ENCODE measurements at places on chromosomes 6 and 20.

- no peak for DNase-seq
Observed at GRCh38 chr20:51495921-51496545, 46.5 kb downstream of the NFATC2 start.

DNA sequence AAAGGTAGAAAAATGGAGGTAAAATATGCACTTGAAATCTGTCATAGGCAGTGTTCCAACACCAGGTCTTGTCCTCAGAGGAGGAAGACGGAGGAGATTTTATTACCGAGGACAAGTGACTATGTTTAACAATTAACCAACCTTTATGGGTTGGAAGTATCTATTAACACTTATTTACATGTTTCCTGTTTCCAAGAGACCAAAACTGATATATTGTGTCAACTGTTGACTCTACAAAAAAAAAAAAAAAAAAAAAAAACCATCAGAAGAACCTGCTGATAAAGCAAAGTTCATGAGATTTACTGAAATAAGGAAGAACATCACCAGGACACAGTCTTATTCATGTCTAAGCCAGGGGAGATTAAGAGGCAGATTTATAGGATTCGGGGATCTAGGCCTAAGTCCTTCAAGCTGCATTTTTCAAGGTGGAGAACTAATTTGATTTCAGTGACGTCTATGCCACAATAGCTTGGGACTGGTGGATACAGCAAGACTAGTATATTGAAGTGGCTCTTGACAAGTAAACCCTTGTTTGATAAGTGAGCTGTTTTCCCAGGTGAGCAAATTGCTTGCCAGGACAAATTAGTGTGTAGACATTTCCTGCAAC lies 126.6 kb upstream of the NAA20 start:
- no peak for DNase-seq

DNA sequence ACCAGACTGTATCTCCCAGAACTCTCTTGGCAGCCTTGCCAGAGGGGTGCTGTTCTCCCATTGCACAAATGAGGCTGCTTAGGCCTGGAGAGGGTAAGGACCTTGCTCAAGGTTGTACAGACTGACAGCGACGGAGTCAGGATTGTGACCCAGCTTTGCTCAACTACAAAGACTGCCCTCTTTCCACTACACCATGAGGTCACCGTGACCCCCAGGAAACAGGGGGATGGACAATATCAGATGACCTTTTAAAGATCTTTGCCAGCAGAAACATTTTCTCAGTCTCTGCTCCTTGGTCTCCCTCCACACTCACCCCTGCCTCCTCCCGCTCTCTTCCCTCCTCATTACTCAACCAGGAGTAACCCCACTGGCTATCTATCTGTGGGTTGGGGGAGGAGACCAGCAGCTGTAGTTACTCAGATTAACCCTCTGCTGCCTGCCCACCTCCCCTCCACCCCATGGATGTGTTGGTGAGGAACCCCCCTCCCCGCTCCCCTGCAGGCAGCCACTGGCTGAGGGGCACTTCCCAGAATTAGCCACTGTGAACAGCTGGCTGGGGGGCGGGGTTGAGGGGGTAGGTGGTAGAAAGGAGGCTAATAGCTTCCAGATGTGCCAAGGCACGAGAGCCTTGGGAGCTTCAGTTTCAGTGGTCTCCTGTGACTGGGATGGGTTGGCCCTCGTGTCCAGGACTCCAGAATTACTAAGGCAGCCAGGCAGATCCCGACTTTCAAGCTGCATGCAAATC lies 26.9 kb upstream of the MRPS18A start:
- DNase-seq = peak; percentile 69

- peak; percentile 92 for DNase-seq
Observed at GRCh38 chr6:33008944-33009861, at the start of gene HLA-DOA. Gene HLA-DOA (minus strand): TSS chr6:33009591.

GRCh38 chr6:100455230-100456124 lies 9.2 kb downstream of the SIM1 start:
- DNase-seq = no peak

DNA sequence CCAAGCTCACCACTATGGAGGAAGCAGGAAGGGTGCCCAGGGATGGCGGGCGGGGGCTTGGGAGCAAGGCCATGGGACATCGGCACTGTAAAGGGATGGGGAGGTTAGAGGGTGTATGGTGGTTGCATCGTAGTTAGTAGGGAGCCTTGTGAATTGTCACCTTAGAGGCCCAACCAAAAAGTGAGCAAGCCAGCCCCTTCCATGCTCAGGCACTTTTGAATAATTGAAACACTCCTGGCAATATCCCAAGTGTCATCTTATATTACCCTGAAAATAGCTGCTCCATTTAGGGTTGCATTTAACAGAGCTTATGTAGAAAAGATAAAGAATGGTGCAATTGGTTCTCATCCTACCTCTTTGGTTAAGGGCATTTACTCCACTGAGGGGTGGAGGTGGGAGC lies 169.2 kb downstream of the SAMD5 start:
- no peak for DNase-seq

DNA sequence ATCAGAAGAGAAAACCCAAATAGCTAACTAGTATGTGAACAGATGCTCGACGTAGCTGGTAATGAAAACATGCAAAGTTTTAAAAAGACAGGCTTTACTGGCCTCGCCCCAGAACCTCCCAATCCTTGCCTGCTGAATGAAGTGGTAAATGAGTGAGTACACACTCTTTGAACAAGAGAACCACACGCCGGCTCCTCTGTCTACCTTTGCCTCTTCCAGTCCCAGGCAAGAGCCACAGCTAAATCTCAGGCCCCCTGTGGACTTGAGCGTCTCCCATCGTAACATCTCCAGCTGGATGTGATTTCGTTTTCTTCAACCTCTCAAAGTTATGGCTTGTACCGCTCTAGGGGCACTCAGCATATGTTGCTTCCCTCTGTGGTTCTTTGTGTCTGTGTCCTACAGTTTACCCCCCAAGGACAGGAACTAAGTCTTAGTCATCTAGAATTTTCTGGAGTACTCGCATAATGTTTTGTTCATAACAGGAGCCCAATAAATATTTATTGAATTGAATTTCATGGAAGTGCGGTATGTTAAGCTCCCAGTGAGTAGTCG lies 153.2 kb upstream of the TAB2 start:
- no peak for DNase-seq

DNA sequence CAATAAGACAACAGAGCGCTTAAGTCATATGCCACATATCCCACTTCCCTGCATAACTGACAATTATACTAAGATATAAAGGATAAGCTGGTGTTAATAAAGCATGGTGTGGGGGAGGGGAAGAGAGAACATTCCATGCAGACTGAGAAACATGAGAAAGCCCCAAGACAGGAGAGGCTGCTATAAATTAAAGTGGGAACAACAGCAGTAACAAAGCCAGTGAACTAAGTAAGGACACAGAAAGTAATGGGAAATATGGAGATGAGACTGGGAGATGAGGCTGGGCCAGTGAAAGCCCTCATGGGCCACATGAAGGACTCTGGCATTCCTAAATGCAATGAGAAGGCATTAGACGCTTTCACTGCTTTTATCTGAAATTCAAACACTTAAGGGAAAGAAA lies 41.3 kb downstream of the SESN1 start:
- no peak for DNase-seq

DNA sequence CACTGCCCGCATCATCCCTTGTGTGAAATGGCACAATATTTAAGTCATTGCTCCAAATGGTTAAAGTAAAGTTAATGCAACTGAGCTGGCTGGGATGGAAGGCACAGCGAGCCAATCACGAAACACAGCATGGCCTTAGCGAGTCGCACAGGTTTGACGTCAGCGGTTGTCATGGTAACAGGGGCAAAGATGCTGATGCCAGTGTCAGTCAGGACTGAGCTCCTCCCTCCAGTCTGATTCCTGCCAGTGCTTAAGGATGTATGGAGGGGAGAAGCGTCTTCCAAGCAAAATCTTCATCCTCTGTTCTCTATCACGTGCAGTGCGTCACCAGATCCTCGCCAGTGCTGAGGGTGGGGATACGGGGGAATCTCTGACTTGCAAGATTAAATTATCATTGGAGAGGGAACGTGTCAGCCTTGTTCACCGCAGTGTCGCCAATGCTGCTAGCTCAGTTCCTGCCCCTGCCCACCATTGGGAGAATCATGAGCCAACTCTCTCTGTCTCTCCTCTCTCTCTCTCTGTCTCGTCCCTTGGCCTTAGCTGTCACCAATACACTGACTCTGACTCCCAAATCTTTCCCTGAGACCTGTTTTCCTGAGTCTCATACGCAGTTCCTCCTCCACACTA lies 24.5 kb downstream of the TSPYL4 start:
- peak; percentile 29 for DNase-seq

GRCh38 chr20:20366876-20367574 lies 879 bp upstream of the INSM1 start:
- DNase-seq = no peak

- DNase-seq = no peak
Observed at GRCh38 chr6:56481957-56482356, 160.7 kb downstream of the DST start.

- DNase-seq = peak; percentile 68
Observed at GRCh38 chr20:31833130-31833930, 12.1 kb downstream of the FOXS1 start.

DNA sequence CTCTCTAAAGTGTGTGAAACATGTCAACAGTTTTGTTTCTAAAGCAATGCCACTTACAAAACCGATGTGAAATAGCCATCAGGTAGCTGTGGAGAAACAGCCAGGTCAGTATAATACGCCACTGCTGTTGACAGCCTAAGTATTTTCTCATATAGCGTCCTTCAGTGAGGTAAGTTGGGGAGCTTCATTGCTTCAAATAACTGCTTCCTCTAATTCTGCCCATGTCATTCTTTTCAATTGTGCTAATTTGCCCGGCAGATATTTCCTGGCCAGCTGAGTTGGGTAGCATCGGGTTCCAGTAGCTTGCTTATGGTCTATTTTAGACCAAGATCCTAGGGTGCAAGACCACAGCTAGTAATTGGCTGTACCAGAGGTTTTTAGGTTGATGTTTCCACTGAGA lies 2.1 kb upstream of the ARMC2 start:
- no peak for DNase-seq

DNA sequence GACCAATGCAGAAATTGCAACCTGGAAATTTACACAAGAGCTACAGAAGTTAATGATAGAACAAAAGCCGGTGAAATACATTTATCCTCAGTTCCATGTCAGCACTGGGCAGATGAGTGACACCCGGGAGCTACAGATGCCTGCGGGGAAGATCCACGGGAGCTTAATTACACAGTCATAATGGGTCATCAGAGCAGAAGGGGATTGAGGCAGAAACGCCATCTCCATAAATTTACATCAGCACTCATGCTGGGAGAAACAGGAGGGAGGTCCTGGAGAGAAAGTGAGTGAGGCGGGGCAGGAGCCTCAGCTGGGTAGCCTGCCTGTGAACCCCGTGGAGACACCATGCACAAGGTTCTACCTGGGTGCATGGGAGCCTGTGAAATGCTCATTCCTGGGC lies 37.6 kb upstream of the CST7 start:
- no peak for DNase-seq

DNA sequence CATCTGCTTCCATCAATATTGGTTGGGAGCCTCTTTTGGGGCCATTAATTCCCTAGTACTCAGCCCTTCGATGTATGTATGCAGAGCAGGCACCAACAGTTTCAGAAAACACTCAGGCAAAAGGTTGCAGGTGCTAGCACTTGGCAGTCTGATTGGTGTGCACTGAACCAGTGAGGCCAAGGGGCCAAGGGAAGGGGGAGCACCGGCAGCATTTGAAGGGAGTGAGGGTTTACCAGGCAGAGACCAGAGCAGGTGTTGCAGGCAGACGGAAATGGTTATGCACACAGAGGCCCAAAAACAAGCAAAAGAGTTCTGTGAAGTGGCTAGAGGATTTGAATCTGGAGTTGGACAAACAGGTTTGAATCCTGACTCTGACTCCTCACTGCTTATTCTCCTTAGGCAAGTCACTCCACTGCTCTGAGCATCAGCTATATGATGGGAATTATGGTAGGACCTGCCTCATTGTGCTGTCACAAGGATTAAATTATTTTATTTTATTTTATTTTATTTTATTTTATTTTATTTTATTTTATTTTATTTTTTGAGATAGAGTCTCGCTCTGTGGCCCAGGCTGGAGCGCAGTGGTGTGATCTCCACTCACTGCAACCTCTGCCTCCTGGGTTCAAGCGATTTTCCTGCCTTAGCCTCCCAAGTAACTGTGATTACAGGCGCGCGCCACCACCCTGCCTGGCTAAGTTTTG lies 58.1 kb upstream of the SHLD1 start:
- peak; percentile 94 for DNase-seq

GRCh38 chr6:52303178-52303577 lies 18.6 kb upstream of the MCM3 start:
- DNase-seq = no peak

DNA sequence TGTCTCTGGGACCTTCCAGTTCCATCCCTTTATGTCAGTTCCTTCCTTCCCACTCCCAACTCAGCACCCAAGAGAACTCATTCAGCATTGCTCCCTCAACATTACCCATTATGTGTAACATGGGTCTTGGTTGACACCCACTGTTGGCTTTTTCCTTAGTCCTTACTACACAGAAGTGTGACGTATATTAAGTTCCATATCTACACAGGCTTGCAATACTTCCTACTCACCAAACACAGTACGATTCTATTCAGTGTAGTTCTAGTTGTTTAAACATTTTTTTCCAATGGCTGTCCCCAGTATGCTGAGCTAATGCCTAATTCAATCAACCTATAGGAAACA lies 37.7 kb downstream of the ARHGAP18 start:
- DNase-seq = no peak

DNA sequence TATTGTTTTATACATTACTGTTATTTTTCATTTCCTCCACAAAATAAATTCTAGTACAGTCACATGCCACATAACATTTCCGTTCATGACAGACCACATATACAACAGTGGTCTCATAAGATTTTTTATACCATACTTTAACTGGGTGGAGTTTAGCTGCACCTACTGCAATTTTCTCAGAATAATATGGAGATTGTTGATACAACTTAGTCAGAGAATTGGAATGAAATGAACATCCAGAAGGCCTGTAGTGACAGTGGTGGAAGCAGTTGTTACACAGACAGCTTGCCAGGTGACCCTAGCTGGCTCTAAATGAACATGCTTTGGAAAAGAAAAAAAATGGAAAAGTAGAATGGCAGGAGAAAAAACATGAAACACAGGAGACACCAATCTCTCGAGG lies 183.2 kb upstream of the TCF21 start:
- no peak for DNase-seq

DNA sequence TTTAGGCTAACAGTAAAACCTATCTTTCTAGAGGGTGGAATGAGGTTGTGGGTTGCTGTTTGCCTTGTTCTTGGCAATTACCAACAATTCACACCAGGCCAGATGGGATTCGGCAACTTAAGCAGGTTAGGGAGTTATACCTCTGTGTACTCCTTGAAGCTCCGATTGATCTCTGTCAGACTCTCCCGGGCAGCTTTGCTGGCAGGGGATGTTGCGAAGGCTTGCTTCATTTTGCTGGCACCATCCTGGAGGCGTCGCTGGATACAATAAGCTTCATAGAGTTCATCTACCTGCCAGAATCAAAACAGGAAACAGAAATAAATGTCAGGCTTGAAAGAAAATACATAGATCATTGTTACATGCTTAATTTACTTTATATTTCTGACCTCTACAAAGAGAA lies 66.4 kb upstream of the ARMH2 start:
- DNase-seq = no peak

GRCh38 chr6:134058622-134059366 lies 6.4 kb upstream of the SLC2A12 start:
- DNase-seq = no peak

Data from GM12865 (cell line).